Mammary epithelial cell (primary cell): ENCODE measurements at places on chromosomes 2 and 18.

DNA sequence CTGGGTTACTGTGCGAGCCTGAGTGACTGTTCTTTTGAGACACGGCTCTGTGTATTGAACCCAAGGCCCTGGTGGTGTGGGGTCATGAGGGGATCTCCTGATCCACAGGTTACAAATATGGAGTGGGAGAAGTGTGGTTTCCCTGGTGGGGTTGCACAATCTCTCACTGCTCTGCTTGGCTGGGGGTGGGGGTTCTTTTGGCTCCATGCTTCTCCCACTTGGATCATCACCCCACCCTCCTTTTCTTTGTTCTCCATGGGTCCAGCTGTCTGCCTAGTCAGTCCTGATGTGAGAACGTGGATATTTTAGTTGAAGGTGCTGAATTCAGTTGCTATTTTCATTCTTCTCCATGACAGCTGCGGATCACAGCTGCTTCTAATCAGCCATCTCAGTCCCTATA lies 37.8 kb downstream of the AGPS start:
- no peak for DNase-seq

DNA sequence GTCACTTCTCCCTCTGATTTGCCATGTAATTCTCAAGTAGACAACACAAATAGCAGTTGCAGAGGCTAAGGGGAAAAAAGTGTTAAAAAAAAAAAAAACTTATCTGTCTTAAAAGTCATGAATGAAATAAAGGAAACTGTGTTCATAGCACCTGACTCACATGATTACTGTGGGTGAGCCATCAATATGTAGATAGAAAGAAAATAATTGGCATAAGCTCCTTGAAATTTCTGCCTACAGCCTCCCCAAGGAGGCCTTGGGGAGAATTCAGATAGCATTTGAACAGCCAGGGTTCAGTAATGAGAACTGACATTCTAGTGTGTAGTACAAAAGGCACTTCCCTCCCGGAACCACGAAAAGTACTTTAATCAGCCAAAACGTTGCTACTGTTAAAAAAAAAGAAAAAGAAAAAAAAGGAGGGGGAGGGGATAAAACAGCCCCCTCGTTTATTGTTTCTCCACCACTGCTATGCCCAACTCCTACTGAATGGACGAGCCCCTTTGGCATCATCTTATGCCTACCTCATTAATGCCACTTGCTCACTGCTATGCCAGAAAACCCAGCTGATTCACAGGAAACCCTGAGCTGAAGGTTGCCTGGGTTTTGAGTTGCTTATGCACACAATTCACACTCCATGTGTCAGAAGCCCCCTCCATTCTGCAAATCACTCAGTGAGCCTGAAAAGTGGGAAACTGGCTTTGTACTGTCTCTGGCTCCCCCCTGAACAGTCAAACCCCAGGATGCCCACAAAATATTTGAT lies 65.5 kb upstream of the KLF7 start:
- no peak for DNase-seq

GRCh38 chr2:197102231-197102630 lies 175.7 kb upstream of the PGAP1 start:
- no peak for DNase-seq

- no peak for DNase-seq
Observed at GRCh38 chr2:170291474-170291873, 113.5 kb downstream of the MYO3B start.

DNA sequence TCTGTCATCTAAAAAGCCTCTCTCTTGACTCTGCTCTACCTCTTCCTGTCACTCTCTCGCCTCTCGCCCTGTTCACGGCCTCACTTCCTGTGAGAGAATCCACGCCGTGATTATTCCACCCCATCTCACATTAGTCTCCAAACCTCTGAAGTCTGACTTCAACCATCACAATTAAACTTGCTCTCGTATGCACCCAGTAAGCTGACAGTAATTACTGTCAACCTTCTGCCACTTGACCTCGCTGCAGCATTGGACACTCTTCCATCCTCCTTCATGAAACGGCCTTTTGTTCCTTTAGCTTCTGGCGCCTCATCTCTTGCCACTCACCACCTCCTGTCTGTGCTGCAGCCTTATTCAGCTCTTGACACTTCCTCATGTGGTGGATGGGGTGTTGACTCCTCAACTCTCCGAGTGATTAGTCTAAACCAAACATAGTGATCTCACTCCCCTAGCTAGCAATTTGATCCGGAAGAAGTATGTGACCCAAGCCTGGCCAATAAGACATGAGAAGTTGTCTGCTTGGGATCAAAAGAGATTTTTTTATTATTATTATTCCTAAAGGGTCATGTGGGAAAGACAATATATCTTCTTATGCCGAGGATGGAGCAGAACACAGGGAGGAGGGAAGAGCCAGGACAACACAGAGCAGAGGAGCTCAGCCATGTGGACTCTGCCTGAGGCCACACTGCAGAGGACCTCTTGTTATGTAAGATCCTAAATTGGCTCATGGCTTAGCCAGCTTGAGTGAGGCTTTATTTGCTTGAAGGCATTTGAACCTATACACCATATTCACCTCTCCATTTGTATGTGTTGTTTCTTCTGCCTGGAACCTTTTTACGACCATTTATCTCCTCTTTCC lies 38.4 kb upstream of the MYO1B start:
- no peak for DNase-seq

GRCh38 chr2:29923110-29923721 lies 1.8 kb upstream of the ALK start:
- DNase-seq: peak; percentile 39

- peak; percentile 58 for DNase-seq
Observed at GRCh38 chr2:97911206-97911921, 84.4 kb downstream of the TMEM131 start.
